ENCODE measurements at places on chromosomes 3 and 15.

GRCh38 chr15:28043691-28044091 is 55.4 kb downstream of the OCA2 start:
- no peak for DNase-seq

DNA sequence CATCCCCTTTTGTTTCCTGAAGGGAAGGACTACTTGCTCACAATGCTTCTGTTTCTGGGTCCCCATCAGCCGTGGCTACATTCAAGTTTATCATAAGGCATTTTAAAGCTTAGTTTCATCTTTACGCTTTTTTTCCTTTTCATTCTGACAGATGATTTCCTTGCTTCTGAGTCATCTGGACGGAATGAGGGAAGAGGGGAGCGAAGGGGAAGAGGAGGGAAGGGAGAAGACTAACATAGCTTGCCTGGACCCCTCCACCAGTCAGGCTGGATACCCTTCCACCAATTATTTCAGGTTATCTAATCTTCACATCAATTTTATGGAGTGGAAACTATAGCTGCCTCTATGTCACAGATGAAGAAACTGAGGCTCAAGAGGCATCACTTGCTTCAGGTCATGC is 27.6 kb downstream of the FAM3D start:
- DNase-seq: no peak

DNA sequence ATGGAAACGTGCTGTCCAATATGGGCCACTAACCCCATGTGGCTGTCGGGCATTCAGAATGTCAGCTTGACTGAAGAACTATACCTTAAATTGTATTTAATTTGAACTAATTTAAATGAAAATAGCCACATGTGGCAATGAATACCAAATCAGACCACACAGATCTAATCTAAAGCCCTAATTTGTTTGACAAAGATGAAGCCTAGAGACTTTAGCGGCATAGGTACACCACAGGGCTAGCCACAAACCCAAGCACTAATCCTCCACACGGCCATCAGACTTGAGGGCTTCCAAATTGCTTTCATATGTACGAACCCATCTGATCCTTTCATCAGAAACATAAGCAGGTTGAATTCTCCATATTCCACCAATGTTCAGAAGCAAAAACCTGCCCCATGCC is 81.4 kb downstream of the SHQ1 start:
- DNase-seq: no peak

DNA sequence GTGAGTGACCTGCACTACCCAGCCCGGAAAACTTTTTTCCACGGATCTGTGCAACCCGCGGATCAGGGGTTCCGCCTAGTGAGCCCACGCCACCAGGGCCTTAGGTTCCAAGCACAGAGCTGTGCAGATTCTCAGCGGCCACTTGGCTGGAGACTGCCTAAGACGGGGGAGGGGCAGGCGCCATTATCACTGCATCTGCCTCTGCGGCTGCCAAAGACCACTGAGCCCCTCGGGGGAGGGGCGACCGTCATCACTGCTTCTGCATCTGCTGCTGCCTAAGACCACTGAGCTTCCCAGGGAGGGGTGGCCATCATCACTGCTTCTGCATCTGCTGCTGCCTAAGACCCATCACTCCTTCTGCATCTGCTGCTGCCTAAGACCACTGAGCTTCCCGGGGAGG is 460.2 kb downstream of the OCA2 start:
- no peak for DNase-seq

- no peak for DNase-seq
Observed at GRCh38 chr3:45640091-45640507, 45.5 kb downstream of the LIMD1 start.

- DNase-seq: no peak
Observed at GRCh38 chr3:52835766-52836470, 1.1 kb upstream of the MUSTN1 start.

- no peak for DNase-seq
Observed at GRCh38 chr15:78810003-78810361, 1.3 kb downstream of the ADAMTS7 start.

DNA sequence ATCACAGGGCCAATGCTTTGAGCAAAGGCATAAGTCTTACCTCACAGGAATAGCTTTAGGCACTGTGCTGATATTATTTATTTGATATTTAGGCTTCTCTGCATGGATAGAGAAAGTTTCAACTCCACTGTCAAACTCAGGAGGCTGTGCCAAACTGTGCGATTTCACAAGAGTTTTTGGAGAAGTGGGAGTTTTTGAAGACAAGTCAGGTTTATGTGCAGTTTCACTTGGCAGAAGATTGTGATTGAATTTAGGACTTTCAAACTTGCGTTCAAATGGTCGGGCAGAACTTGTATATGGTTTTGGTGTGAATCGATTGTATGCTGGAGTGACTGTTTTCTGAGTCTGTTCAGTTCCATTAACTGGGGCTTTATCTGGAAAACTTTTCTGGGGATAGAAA is 113.7 kb downstream of the TJP1 start:
- DNase-seq: no peak

DNA sequence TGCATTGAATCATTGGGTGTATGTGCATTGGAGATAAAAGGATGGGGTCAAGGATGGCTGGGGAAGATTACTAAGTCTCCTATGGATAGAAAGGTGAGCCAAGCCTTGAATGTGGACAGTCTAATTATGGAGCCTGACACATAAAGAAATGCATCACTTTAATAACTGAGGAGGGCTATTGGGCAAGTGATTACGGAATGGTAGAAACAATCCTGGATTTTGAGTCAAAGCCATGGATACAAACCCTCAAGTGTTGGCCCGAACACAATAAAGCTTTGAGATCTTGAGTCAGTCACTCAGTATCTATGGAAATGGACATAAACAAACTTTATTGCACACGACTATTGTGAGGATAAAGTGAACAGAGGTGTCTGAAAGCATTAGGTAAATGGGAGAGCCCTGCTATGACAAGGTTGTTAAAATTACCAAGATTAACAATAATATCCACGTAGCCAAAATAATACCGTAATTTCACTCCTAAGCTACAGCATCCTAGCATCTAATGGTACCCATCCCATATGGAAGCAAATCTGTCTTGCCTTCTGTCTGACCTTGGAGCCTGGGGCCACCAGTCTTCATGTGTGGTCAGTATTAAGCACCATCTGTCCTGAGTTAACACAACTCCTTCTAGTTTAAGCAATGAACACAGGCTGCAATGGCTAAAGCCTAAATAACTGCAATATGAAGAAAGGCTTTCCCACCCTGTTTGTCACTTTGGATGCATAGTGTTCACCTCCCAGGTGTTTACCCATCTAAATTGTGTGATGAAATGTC is 136.9 kb upstream of the PRICKLE2 start:
- no peak for DNase-seq

DNA sequence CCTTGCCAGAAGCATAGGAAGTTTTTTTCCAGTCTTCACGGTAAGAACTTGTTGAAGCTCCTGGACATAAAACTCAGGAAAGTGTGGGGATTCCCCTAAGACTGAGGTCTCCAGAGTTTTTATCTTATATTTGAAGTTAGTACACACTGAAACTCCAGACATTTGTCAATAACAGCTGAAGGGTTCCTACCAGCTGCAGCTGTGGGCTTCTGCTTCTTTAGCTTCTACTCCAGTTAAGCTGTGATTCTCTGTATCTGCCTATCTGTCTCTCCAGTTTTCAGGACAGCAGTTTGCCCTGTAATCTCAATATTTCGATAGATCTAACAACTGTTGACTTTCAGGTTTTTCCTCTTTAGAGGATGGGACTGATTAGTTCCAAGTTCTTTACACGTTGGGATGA is 966.0 kb upstream of the SEMA6D start:
- no peak for DNase-seq

DNA sequence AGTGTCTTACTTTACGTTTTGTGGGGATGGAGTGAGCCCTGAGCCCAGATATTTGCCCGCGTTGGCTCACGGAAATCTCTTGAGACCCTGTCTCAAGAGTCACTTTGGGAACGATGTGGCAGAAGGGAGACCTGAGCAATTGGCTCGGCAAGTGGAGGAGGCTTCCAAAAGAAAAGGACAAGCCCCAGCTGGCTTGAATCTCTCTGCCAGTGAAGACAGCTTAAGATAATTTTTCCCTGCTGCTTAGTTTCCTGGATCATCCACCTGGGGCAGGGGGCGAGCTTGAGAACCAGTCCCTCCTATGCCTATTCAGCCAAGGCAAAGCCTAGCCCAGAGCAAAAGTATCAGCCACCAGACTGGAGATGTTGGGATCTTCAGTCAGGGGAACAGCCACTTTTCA is 708 bp downstream of the SEC22A start:
- DNase-seq: no peak

DNA sequence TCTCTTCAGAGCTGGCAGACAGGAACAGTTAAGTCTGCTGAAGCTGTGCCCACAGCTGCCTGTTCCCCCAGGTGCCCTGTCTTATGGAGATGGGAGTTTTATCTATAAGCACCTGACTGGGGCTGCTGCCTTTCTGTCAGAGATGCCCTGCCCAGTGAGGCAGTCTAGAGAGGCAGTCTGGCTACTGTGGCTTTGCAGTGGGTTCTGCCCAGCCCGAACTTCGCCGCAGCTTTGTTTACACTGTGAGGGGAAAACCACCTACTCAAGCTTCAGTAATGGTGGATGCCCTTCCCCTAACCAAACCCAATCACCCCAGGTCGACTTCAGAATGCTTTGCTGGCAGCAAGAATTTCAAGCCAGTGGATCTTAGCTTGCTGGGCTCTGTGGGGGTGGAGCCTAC is 91.2 kb downstream of the SLC25A26 start:
- no peak for DNase-seq

GRCh38 chr15:28960979-28961378 is 75.2 kb downstream of the APBA2 start:
- no peak for DNase-seq

GRCh38 chr15:36370051-36370730 is 209.2 kb upstream of the CDIN1 start:
- DNase-seq: no peak

- DNase-seq: no peak
Observed at GRCh38 chr3:131007782-131008181, 18.8 kb downstream of the ASTE1 start.

- DNase-seq: no peak
Observed at GRCh38 chr15:22808761-22809280, 22.4 kb downstream of the NIPA1 start.

DNA sequence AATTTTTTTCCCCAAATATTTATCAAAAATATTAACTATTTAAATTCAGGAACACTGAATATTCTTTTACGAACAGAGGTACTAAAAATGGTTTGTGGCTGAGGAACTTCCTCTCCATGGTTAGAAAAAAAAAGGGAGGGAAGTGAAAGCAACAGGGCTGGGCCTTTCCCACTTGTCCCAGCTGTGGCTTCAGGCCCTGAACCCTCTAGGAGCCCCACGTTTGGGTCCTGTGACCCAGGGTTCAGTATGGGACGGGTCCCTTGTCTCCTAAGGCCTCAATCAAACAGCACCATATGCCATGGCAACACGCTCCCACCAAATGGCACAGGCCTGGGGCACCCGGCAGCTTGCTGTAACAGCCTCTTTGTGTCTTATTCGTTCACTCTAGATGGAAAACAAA is 32.4 kb downstream of the POC1A start:
- DNase-seq: no peak

DNA sequence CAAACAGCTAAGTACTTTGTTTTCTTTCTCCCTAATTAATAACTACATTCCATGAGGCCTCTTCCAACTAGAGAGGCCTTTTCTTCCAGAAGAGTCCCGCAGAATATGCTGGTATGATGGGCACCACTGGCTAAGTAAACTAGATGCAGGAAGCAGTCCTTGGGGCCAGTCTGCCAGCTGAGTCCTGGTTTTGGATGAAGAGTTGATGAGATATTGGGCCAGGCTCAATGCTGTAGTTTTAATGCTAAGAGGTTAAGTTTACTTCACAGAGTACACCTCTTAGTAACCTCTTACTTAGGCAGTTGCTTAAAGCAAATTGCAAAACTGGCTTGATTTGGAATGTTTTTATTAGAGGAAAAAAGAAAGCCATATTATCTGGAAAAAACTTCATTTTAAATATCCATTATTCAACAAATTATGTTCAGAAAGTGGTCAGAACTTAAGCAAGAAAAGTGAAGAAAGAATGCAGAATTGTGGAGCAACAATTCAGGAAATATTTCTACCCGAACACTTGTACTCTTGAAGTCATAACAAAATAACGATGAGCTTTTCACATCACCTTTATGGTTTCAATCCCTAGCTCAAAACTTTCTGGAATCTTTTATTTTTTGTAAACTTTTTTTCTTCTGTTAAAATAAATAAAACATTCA is 178.4 kb upstream of the CDIN1 start:
- DNase-seq: no peak

- no peak for DNase-seq
Observed at GRCh38 chr15:58462547-58462946, 30.8 kb downstream of the LIPC start.

DNA sequence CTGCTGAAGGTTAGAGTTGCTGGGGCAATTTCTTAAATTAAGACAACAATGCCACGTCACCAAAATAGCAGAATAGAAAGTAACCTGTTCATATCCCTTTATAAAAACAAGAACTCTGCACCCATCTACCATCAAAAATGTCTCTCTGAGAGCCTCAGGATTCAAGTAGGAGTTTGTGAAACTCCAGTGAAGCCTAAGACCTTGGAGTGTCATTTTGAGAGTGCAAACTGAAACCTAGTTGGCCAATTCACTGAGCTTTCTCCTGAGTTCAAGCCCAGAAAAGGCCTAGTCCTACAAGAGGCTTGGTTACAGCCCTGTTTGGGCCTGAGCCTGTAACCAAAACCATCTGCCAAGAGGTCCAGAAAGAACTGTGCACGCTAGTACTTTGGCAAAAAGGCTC is 335.1 kb downstream of the EFHB start:
- DNase-seq: no peak

DNA sequence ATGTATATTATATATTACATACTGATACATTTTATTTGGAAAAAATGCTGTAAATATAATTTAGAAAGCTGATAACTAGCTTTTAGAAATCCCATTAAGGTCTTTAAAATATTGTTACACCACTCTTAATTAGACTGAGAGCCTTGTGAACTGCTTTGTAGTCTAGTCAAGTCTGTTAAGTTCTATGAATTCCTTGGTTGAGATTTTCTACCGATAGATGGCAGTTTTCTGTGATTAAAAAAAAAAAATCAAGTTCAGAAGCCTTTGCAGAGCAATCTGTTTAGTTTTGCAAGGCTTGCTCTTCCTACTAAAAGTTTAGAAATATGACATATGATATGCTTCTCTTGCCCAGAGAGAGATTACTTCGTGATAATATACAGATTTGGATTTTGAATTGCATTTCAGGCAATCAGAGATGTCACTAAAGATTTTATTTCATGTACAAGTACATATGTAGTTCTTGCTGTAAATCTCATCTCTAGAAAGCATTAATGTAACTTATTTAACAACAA is 60.4 kb upstream of the SLITRK3 start:
- no peak for DNase-seq

GRCh38 chr3:45716790-45717336 is 27.7 kb downstream of the SACM1L start:
- DNase-seq: no peak

GRCh38 chr3:80993241-80993945 is 768.1 kb downstream of the GBE1 start:
- DNase-seq: no peak

DNA sequence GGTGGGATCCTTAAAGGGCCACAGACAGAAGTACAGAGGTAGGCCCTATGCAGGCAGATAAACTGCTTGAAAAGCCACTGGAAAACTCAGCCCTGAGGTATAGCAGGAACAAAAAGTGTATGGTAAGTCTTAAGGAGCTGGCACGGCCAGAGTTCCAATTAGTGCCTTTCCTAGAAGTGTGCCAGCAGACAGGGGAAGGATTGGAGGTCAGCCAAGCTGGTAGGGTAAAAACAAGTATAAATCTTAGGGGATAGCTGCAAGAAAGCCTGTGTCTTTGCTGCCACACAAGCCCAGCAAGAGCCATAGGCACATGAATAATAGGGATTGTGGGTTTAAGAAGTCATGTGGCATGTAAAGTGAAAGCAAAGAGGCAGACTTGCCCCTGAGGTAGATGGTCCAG is 582.5 kb downstream of the PLOD2 start:
- DNase-seq: no peak

Measured in nucleus accumbens (tissue), 56 donors.